ENCODE measurements at places on chromosomes 4 and X.

DNA sequence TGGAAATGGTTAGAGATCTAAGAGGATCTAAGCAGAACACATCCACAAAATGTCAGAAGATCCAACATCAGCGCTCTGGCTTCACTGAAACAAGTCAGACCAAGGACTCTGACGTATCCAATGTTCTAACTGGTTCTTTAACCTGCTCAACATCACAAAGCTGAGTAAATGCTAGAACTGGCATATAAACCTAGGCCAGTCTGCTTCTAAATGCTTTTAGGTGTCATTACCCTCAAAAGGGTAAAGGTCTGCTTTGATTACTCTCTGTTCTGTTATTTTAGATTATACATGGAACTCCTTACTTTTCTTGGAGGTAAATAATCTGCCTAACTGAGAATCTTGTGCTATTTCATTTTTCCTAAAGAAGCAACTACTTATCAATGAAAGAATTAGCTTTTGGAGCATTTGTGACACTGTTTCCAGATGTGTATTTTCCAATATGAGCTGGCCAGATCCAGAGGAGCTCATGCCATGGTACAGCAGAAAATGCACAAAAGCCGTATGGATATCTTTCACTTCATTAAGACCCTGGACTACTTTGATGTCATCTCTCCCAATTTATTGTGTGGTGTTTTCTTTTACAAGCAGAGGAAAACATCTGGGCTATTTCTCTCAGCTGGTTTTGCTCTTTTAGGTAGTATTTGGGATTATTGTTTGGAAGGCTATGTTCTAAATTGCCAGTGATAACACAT lies 123.5 kb downstream of the RASGEF1B start:
- no peak for DNase-seq

DNA sequence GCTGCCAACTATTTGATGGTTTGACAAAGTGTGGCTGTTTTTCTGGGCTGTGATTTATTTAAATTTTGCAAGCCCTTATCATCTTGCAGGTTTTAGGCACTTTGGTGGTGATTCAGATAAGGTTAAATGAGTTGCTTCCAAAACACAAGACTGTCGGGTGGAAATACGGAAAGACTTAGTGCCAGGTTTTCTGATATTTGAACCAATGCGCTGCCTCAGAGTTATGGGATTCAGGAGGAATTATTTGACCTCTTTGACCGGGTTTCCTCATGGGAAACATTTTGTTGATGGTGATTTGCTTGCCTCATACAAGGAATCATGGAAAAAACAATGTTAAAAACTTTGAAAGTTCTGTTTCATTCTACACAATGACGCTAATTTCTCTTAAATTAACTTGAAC lies 136.1 kb upstream of the MAP9 start:
- no peak for DNase-seq

DNA sequence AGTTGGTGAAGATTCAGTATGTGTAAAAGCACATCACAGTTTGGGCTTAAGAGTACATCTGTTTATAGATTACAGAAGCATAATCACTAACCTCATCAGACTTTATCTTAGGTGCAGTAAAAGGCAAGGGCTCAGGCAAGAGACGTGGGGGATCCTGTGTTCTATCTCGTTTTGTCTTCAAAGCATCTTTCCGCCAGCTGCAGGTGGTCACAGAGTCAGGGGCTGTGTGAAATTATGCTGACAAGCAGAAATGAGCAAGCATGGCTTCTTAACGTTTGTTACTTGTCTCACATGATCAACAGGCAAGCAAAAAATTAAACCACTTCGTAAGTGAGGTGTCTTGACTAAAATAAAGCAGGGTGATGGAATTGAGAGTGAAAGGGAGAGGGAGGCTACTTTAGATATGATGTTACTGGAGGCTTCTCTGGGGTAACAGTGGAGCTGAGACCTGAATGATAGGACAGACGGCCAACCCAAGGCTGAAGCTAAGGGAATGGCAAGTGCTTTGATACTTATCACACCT lies 1.4 kb upstream of the TEC start:
- DNase-seq: no peak

- no peak for DNase-seq
Measured at GRCh38 chr4:64940698-64941097, 531.4 kb upstream of the TECRL start.
